ENCODE measurements at places on chromosomes 2 and 18.

GRCh38 chr18:14948163-14948540 lies 200.2 kb downstream of the ANKRD30B start:
- DNase-seq, result no peak

DNA sequence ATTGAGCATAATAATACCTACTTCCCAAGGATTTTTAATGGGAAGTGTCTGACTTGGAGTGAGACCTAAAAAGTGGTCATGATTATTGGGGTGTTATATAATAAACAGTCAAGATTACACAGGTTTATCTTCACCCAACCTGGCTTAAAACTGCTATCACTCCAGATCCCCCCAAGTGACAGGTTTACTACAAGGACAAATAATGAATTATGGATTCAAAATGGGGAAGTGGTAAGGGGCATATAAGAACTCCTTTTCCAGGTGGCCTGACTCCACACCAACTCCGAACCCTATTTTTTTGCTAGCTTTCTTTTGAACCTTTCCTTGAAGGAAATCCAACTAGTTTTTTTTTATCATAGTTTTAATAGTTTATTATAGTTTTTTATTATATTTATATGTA lies 663.0 kb upstream of the FANCL start:
- no peak for DNase-seq

DNA sequence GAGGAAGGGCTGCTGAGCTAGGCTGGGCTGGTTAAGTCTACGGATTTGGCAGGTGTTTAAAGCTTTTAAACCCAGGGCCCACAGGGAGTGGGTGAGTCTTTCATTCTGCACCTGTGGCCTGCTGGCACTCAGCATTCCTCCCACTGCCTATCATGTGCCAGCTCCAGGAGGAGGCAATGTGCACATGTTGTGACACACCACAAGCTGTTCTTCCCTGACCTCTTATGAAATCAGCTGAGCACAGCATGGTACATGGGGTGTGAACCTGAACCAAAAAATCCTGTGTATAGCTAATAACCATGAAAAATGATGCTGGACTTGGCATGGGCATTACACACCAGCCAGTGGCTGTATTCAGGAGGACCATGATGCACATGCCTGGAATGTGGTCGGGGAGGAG lies 297.9 kb upstream of the MMADHC start:
- peak; percentile 97 for DNase-seq

GRCh38 chr18:24935896-24936295 lies 416.1 kb downstream of the ZNF521 start:
- no peak for DNase-seq

DNA sequence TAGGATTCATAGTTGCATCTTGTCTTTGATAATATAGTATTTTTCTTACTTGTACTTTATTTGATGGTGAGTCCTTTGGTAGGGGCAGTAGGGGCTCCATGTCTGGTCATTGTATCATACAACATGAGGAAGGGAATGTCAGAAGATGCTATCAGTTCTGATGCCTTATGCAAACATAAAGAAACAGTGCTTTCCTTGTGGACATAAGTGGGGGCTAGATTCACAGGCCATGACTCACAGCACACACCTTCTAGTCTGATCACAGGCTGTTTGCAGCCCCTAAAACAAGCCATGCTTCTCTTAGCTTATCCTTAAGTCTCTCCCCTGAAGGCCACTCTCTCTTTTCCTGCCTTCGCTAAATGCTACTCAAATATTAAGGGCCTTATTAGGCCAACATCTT lies 10.7 kb upstream of the SLC14A1 start:
- DNase-seq, result no peak

DNA sequence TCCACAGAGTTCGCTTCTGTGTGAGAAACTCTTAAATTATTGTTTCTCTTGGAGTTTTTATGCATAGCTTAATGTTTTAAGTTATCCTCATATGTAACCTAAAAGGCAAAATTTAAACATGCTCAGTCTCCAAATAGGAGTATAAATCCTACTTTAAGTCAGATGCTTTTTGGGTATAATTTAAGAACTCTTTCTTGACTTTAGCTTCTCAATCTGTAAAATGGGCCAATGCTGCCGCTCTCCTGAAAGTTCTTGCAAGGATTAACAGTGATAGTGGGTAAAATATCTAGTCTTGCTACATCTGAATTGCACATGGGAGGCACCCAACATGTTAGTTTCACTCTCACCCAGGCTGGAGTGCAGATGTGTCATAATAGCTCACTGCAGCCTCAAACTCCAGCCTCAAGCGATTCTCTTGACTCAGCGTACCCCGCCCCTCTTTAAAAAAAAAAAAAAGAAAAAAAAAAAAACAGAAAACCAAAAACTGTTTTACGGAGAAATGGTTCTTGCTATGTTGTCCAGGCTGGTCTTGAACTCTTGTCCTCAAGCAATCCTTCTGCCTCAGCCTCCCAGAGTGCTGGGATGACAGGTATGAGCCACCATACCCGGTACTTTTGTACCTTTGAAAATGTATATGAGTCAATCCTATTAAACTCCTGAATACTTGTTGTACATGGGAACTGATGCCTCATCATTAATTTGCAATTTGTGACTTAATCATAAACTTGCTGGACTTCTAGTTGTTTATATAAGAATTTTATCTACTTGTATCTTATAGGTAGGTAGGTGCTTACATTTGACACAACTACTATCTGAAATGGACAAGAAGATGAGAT lies 1.8 kb downstream of the FBXO48 start:
- peak; percentile 79 for DNase-seq

DNA sequence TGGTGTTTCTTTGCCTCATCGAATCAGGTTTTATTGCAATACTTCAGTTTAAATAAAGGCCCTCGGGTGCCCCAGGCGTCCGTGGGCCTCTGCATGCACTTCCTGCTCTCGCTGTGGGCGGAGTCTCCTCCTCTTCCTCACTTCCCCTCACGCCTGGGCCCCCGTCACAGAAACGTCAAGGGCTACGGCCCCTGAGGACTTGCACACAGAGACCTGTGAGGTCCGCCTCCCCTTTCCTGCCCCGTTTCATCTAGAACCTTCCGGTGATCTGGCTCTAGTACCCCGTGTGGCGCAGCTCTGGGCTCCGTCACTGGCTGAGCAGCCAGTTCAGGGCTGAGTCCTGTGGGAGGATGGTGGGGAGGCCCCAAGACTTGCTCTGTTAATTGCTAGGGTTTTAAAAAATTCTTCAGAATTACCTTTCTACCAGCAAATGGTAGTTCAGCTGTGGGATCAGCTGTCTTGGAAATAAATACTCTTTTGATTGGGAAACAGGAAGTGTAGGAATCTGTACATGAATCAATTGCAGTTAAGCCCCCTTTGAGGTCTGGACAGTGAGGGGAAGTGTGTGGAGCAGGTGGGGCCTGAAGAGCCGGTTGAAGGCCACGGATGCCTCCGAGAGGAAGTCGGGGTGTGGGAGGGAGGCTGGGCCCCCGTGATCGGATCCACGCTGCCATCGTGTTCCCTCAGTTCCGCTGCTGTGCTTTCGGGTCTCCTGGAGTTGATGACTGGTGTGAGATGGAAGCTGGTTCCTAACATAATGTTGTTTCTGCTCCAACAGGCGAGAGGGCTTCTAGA lies 10.2 kb downstream of the NFATC1 start:
- no peak for DNase-seq

GRCh38 chr2:157748371-157749142 lies 119.9 kb upstream of the ACVR1C start:
- DNase-seq, result no peak

DNA sequence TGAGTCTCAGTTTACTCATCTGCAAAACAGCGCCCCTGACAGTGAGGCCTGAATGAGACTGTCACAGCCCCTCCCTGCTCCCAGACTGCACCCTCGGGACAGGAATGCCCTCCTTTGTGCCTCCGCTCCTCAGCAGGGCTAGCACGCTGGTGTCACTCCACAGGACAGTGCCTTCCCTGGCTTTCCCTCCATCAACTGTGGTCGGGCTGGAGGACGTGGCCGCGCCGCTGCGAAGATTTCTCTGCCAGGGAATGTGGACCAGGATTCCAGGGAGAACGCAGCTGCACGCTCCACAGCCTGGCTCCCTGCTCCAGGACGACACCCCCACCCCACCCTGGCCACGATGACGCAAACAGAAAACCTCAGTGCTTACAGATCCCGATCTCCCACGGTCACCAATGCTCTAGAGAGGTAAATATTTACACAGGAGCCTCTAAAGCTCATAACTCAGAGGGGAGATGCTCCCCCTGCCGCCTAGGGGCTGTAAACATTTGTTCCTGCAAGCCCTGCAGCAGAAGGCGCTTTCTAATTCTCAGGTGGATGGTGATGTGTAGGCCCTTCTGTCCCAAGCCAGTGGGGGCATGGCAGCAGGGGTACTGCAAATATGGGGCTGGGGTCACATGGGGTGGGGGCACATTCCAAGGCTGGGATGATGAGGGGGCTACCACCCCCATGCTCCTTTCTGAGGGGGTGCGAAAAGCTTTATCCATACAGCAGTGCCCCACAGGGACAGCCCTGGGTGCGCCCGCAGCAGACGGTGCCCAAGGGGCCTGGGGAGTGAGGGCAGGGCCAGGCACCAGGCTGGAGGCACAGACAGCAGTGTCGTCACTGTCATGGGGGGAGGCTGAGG lies 12.4 kb downstream of the HS6ST1 start:
- no peak for DNase-seq

DNA sequence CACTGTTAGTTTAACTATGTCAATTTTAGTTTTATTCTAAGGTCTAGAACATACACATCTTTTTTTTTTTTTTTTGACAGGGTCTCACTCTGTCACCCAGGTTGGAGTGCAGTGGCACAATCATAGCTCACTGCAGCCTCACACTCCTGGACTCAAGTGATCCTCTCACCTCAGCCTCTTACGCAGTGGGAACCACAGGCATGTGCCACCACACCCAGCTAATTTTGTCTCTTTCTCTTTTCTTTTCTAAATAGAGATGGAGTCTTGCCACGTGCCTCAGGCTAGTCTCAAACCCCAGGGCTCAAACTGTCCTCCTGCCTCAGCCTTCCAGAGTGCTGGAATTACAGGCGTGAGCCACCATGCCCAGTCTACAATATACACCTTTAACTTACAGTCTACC lies 69.5 kb upstream of the CHRNA1 start:
- DNase-seq, result no peak

- no peak for DNase-seq
Observed at GRCh38 chr2:237391140-237391539, 22.8 kb downstream of the COL6A3 start.

DNA sequence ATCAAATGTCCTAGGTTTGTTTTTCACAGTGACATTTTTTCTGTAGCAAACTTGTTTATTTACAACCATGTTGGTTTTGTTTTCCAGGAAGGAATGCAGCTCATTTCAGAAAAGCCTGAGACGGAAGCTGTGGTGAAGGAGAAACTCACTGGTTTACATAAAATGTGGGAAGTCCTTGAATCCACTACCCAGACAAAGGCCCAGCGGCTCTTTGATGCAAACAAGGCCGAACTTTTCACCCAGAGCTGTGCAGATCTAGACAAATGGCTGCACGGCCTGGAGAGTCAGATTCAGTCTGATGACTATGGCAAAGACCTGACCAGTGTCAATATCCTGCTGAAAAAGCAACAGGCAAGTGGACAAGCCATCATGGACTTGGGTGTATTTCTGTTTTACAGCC lies 79.2 kb upstream of the EML6 start:
- DNase-seq, result no peak

DNA sequence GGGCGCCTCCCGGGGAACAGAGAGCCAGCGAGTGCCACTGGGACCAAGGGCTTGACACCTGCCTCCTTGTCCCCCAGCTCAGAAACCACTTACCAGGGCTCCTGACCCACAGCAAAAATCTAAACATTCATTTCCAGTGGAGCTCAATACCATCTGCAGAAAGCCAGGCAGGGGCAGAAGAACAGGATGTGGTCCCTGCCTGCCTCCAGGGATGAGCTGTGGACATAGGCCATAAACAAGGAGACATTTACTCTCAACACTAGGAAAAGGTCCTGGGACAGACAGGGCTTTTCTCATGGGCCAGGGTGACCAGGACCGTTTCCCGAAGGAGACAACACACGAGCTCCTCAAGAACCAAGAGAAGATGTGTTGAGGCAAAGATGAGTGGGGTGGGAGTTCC lies 203.0 kb downstream of the CTIF start:
- no peak for DNase-seq

DNA sequence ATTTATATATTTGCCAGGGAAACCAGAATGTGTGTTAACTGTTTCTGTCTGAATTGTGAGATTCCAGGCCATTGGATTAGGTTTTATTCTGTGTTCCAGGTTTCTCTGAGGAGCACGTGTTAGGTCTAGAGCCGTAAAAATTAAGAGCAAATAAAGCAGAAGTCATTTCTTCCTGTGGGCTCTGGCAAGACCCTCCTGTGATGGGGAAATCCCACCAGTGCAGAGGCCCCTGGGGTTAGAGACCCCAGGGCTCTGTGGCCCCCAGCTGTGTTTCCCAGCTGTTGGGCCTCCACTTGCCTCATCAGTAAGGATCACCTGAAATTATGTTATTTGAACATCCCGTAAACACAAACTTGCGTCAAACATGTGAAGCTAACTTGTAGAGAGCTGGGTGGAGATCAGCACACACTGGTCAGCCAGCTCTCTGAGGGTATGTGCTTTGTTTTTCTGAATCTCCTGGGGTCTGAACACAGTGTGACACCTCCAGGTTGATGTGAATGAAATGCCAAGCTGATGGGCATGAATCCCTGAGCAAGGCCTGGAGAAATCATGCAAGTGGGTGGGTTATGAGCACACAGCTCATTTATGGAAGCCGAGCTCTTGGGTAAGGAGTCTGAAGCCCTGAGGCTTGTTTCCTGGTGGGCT lies 50.3 kb downstream of the HK2 start:
- no peak for DNase-seq

DNA sequence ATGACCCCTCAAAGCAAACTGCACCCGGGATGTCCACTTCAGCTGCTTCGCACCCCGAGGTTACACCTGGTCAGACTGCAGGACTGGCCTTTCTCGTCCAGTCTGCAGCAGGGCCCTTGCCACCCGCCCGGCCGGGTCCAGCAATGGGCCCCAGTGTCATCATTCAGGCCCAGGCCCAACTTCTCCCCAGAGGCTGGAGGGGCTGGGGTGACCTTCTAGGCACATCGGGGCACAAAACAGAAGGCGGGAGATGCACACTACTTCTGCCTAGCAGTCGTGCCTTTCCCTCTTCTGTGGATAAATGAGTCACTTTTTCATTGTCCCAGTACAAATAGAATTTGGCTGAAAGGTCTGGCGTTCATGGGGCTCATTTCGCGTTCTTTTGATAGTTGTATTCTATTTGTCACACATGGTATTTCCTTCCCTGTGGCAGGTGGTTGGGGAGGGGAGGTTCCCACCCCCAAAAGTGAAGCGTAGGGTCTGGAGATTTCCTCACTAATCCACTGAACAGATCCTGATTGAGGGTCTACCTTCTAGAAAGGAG lies 56.9 kb upstream of the ID2 start:
- no peak for DNase-seq

DNA sequence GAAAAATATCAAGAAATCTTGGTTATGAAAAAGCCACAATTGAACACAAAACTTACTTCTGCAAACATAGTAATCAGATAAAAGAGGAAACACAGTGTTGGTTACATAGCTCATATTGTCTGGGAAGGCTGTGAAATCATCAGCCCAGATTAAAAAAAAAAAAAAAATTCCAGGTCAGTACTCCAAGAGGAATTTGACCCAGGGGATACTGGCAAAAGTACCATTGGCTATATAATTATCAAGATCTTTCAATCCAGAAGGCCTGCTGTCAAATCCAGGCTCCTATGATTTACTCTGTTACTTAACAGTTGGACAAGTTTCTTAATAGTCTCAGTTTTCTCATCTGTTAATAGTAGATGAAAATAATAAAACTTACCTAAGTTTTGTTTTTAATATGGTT lies 12.9 kb upstream of the IKZF2 start:
- DNase-seq, result no peak

- no peak for DNase-seq
Observed at GRCh38 chr2:119156891-119157773, 1.4 kb downstream of the C1QL2 start.

GRCh38 chr2:157732596-157732995 lies 103.9 kb upstream of the ACVR1C start:
- DNase-seq, result no peak

- no peak for DNase-seq
Observed at GRCh38 chr2:8993902-8994278, 9.6 kb downstream of the MBOAT2 start.

Data from RPMI8226 (cell line).